ENCODE measurements at places on chromosomes 1 and 21. TPM values are rescaled to one million over a fixed set of nuclear protein-coding genes. Genes with fewer than 3 reads are reported as not detected.
A peak's percentile ranks its signal among the peaks of the same experiment; 100 is the strongest.

DNA sequence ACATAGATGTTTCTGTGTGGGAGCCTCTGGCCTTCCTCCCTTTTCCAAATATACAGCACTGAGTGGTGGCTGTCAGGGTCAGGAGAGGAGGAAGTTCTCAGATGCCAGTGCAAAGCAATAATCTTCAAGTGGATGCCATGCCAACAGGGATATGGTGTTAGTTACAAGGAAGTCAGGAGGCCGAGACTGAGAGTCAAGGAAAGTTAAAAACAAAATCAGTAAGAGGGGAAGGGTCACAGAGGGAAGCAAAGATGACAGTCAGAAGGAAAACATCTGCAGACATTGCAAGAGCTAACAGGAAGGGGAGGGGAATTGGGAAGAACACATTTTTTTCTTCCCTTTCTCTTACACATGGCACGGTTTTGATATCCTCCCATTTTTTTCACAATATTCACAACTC, 691.4 kb downstream of the ADGRL2 start:
- no peak for DNase-seq

- no peak for DNase-seq
These were observed 5.4 kb downstream of the CELF3 start for GRCh38 chr1:151711044-151711800.

The OR6N1 gene
- not detected for polyA plus RNA-seq

DNA sequence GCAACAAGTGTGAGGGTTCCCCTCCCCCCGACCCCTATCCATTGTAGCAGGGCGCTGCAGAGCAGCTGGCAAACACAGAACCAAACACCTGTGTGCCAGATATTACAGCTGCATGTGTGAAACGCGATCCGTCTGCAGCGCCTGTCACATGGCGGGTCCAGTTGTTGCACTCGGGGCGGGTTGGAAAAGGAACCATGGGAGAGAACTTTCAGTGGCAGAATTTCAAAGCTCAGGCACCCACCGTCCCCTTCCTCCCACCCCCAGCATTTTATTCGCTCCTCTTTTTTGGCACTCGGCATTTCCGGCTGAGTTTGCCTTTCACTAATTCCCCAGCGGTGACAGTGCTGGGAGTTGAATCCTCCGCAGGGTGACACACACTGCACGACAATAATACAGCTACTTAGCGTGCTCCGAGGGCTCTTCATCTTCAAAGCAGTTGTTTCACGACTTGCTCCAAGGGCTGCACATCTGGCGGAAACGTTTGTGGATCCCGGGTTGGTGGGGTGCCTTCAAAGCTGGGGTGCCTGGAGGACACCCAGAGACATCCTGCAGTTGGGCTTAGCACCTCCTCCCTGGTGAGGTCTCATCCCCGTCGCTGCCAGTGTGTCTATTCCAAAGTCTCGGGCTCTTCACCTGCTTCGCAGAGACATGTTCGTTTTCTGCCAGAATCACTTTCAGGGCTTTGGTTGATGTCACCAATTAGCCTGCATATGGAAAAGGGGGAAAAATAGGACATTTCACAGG, 180.7 kb downstream of the ZBTB18 start:
- peak; percentile 21 for DNase-seq

DNA sequence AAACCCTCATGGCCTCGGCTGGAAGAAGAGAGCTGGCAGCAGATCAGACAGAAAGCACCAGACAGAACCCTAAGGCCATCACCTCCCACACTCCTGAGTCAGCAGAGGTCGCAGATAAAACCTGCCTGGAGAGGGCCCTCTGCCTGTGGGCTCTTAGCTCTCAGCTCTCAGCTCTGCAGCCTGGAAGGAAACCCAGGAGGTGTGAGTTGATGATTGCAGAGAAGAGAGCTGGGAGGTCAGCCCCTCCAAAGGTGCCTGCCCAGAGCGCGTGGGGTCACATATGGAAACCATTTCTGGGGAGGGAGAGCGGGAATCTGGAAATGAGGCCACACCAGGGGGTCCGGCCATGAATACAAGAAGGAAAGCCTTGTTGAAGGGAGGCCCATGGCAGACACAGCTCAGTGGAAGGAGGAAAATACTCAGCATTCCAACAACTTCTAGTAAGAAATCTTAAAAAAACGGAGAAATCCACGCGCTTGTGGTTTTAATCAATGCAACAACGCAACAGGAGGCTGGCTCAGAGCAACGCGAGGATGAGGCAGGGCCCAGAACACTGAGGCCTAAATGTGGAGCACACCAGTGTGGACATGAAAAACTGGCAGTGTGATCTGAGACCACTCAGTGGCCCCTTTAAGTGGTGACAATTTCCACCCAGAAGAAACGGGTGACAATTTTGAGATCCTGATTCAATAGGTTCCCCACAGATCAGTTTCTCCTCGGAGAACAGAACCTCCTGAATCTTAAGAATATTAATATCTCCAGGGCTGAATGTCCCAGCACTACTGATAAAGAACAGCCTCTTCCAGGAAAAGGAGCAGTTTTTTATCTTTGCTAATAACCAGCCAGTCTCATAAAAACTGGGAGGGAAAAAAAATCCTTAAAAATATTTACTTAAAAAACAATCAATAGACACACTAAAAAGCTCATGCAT, 45.7 kb downstream of the PSMG1 start:
- peak; percentile 19 for DNase-seq

DNA sequence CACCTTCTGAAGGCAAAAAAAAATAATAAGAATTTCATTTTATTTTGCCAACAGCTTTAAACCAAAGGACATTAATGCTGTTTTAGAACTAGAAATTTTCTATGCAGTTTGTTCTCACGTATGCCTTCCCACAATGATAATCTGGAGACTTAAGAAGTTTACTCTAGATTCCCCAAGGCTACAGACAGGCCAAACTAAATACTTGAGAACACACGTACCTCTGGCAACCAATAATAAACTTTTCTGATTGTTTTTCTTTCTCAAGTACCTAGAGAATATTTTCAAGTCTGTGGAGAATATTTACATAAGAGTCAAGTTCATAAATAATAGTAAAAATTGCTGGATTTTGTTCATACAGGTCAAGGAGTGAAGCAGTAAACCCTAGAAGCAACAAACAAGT, 15.9 kb downstream of the CLDN8 start:
- no peak for DNase-seq

- DNase-seq = no peak
These were observed 32.1 kb downstream of the EXTL2 start for GRCh38 chr1:100862591-100862990.

DNA sequence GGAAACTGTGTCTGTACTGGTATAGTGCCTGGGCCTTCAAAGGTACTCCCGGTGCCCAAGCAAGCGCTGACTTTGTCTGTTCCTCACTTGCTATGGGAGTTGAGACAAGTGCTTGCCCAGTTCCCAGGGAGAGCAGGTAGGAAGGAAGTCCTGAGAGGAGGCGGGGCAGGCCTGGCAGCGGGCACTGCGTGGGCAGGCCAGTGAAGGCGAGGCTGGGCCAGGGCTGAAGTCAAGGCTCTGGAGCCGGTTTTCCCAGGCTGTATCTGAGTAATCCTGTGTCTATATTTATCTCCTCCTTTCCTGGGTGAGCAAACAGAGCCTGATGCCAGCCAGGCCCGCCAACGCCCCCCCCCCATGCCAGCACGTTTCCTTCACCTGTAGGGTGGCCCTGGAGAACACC, 15.9 kb upstream of the EDN2 start:
- no peak for DNase-seq

GRCh38 chr1:186996816-186997215, 168.1 kb downstream of the PLA2G4A start:
- DNase-seq = no peak

DNA sequence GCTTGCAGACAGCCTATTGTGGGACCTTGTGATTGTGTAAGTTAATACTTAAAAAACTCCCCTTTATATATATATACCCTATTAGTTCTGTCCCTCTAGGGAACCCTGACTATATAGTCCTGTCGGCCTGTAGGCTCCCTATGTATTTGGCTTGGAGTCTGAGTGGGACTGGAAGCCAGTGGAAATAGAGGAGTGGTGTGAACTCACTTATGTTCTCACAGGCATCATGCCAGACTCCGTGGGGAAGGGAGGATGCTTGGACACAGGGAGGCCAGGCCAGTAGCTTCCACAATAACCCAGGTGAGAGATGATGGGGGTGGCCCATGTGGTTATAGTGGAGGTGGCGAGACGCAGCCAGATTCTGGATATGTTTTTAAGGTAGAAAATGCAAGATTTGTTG, 136.7 kb upstream of the SYT6 start:
- DNase-seq = no peak

DNA sequence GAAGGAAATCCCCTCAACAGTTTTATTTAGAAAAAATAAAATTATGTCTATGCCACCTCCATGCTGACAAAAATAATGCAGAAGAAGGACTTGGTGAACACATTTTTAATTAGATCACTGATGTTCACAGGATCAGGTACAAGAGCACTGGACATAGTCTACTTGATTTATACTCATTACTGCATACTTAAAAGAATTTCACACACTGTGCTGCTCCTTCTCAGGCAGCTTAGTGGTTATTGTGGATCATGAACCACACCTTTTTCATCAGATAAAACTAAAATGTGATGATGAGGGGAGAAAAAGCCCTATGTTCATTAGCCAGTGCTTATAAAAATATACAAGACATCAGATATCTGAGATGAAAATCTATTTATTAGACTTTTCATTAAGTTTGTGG, 103.3 kb upstream of the DPH5 start:
- no peak for DNase-seq

- no peak for DNase-seq
These were observed 314.2 kb downstream of the ADGRL2 start for GRCh38 chr1:82114887-82115286.

GRCh38 chr21:46411691-46412090, 47.0 kb upstream of the DIP2A start:
- no peak for DNase-seq

- DNase-seq = no peak
These were observed 279.5 kb downstream of the DUSP10 start for GRCh38 chr1:221462345-221462744.

GRCh38 chr1:23798662-23799142, 1.9 kb downstream of the GALE start:
- no peak for DNase-seq

DNA sequence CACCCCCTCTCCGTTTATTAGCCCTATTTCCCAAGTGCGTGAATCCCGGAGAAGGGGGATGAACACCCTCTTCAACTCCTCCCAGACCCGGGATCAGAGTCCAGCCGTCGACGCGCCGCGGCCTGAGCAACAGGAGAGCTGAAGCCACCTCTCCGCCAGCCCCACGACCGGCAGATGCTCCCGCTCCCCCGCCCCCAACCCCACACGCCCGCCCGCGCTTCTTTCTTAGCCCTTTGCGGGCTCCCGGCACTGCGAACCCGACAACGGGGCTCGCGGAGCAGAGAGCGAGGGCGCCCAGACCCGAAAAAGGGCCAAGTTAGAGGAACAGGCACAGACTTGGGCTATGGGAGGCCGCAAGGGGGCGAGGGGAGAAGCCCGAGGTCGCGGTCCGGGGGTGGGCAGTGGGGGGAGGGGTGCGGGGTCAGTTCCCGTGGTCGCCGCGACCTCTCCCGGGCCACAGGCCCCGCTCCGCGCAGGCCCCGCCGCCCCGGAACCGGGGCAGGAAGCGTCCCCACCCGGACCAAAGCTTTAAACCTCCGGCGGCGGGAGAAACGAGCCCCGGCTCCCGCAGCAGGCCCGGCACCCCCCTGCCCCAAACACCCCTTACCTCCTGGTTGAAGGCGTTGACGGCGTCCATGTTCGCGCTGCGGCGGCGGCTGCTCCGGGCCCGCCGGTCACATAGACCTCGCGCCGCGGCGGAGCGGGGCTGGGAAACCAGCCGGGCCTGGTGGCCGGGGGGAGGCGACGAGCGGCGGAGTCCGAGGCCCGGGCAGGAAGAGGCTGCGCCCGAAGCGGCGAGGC, 662 bp downstream of the SCAF4 start:
- peak; percentile 84 for DNase-seq

The CEP85 gene
- polyA plus RNA-seq = 4.1 TPM

The TGFB2 gene
- 0.49 TPM for polyA plus RNA-seq

DNA sequence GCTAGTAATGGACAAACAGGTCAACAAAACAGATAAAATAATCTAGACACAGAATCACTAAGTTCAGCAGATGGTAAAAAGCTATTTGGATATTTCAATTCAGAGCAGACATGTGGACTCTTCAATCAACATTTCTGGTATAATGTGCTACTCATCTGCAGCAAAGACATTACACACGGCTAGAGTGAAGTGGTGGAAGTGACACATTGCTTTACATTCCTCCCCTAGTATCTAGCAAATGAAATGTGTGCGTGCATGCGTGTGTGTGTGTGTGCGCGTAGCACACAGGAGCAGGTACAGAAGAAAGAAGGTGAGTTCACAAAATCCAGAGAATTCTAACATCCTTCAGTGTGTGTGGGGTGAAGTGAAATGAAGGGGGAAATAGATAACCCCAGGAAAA, 8.3 kb downstream of the AHCTF1 start:
- DNase-seq = no peak

The GUCA2A gene
- polyA plus RNA-seq = 1,041 TPM

Data from small intestine (tissue), 16 donors.